ENCODE measurements at places on chromosomes 3 and 15.

GRCh38 chr3:41158947-41159346 is 40.4 kb upstream of the CTNNB1 start:
- peak; percentile 51 for DNase-seq

- no peak for DNase-seq
Observed at GRCh38 chr15:50261981-50262380, 3.5 kb downstream of the HDC start.

DNA sequence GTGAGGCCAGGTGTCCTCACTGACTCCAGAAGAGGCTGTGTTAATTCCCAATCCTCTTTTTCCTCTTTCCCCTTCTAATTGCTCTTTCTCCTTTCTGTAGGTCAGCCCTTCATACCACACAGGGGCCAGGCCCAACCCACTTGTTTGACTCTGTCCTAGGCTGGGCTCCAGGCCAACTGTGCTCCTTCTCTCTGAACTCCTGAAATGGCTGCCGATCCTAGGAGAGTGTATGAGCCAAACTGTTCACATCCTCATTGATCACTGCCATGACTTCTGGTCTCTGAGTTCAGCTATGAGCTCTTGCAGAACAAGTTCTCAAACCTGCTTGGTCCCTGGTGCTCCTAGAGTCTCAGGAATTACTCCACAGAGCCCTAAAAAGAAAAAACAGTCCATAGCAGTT is 145.1 kb downstream of the VGLL4 start:
- DNase-seq = no peak

GRCh38 chr15:89462198-89462912 is 34.0 kb downstream of the RHCG start:
- peak; percentile 5 for DNase-seq

DNA sequence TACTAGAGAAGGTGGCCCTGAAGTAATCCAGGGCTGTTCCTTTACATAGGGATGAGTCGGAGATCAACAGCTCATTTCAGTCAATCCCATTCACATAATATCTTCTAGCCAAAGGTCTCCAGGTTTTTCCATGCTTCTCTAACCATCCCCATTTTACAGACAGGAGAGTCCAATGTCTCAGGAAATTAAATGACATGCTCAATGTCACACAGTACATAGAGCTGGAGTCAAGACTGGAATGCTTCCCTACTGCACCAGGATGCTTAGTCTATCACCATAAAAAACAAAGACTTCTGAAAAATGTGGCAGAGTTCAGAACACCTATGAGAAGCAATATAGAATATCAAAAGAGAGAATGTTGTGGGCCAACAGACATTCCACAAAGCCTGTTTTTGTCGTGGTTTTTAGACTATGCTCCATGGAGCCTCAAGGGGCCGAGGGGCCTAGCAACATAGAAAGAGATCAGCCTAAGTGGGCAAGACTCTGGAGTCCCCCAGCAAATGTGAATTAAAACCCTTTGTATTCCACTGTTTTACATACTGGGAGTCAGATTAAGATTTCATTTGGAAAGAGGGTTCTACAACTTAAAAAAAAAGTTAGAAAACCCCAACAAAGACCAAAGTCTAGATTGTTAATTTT is 122.0 kb downstream of the THRB start:
- DNase-seq = no peak

DNA sequence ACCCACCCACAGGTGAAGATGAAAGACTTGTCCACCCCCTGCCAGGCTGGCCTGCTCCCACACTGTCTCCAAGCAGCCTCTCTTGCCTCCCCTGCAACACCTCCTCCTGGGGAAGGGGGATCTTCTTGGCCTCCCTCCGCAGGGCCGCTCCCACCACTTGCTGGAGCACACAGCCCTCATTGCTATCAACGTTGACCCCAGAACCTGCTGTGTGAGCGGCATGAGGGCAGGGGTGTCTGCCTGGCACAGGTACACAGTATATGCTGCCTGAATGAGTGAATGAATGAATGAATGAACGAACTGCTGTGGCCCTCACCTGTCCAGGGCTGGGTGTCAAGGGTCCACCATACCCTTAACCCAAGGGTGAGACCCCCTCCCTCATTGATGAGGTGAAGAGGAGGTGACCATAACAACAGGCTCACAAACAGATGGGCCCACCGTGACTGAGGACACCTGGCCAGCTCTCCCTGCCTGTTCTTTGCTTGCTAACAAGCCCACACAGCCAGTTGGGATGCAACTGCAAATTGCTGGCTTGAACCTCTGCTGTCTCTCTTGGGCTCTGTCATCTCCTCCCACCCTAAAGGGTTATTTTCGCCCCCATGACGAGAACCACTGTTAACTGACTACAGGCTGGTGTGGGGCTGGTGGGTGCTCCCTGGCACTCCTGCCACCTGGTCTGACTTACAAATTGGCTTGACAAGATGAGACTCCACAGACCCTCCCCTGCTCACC is 22.5 kb downstream of the SLC41A3 start:
- DNase-seq = no peak

GRCh38 chr15:45795440-45796069 is 160.7 kb downstream of the SQOR start:
- DNase-seq = peak; percentile 87

GRCh38 chr3:179072100-179072438 is 460 bp upstream of the ZMAT3 start:
- DNase-seq = peak; percentile 54

Measured in DMS53 (cell line).